ENCODE measurements at places on chromosomes 7 and 10.

DNA sequence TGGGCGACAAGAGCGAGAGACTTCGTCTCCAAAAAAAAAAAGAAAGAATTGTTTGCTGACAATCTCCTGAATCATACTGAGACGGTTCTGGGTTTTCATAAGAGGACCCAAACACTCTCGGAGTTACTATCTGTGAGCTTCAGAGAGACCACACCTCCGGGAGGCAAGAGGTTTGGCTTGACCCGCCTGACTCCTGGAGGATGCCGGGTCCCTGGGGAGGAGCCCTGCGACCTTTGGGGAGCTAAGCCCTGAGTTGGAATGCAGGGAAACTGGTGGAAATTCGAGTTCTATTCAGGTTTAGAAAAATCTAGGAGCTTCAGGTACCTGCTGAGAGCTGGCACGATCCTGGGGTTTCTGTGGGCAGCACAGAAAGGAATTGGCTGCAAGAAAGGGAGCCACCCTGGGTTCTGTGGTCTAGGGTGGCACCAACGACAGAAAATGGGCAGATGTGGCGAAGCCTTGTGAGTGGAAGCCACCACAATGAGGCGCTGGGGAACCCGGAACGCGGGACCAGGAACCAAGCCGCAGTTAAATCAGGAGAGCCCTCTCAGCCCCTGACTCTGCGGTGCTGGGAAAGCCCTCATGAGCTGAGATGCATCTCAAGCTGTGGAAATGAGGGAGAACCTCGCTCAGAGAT lies 21.9 kb upstream of the GATAD1 start:
- no peak for DNase-seq

DNA sequence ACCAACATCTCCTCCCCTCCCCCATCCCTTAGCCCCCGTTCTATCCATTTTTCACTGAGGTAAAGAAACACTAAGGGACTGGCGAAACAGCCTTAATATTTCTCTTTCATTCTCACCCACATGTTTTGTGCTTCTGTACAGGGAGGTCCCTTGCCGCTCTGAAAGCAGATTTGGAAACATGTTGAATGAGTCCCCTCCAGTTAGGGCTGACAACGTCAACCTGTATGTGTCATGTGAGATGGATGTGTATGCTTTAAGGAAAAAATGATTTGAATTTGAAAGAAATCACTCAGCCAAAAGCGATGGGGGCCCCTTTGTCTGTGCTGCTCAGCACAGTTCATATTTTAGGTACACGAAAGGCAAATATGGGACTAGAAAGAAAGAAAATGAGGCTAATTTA lies 314.3 kb upstream of the LRGUK start:
- DNase-seq = no peak

DNA sequence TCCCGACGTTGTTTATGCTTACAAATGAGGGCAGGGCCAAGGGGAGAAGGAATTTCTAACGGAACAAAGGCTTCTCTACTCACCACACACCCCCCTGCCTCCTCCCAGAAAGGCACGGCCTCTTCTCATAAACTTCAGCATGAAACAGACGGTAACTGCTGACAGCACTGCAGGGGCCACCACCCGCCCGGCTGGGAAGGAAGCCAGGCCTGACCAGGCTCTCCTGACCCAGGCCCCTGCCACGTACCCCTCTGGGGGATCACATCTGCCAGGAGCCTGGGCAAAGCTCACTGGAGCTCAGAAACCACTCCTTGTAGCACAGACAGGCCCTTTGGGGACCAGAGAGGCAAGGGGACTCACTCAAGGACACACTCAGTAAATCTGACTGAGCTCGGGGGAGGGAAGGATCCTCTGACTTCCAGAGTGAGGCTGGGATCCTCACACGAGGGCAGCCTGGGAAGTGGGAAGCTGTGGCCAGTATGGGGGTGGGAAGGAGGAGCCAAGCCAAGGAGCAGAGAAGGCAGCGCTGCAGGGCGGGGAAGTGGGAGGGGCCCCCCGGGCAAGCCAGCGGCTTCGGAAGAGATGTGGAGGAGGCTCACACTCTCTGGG lies 46.1 kb downstream of the ZCCHC24 start:
- DNase-seq = peak; percentile 96

GRCh38 chr10:17256051-17256450 lies 28.0 kb downstream of the VIM start:
- DNase-seq = no peak

GRCh38 chr7:138278601-138279000 lies 181.5 kb upstream of the TRIM24 start:
- no peak for DNase-seq

DNA sequence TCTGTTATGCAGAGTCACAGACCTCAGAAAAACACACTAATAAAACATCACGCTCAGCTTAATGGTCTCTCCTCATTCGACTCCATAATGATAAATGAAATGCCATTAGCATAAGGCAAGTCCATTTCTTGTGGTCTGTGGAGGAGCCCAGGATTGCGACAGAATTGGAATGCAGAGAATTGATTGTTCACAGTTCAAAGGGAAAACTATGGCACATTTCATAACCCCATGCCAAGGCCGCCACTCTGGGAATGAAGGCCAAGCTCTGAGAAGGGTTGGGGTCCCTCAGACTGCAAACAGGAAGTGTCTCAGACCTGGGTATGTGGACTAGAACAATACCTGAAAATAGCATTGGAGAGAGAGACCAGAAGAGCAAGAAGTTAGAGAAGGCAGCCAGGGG lies 398.9 kb downstream of the ADRA2A start:
- DNase-seq = no peak

GRCh38 chr7:72466797-72467196 lies 54.7 kb upstream of the CALN1 start:
- no peak for DNase-seq

DNA sequence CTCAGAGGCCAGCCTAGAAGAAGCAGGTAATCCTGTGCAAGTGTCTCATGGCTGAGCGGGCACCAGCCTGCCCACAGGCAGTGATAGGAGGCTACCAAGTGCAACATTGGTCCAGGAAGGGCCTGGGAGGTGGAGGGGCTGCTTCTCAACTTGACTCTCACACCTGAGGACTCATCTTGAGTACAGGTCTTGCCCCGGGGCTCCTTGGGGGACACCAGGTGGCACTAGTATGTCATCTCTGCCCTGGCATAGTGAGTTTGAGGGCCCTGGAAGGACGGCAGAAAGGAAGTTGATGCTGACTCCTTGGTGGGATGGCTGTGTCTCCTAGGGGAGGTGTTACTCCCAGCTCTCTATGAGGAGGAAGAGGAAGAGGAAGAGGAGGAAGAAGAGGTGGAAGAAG lies 2.3 kb downstream of the CCDC136 start:
- DNase-seq = no peak

DNA sequence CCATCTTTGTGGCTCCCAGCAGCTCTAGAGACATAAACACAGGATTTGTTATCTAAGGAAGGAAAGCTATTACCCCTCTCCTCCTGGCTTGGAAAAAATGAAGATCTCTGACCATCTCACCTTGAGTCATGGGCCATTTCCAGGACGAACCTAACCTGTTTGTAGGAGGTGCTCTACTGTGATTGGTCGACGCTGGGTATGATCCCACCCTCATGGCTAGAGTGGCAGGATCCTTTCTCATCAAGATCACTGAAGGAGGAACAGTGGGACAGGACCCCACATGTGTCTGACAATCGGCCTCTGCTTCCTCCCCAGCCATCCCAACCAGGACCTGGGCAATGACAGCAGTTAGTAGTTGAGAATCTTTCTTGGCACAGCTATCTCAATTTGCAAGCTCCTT lies 144.1 kb downstream of the EMX2 start:
- DNase-seq = no peak

GRCh38 chr10:67770537-67770936 lies 67.5 kb downstream of the DNAJC12 start:
- no peak for DNase-seq

DNA sequence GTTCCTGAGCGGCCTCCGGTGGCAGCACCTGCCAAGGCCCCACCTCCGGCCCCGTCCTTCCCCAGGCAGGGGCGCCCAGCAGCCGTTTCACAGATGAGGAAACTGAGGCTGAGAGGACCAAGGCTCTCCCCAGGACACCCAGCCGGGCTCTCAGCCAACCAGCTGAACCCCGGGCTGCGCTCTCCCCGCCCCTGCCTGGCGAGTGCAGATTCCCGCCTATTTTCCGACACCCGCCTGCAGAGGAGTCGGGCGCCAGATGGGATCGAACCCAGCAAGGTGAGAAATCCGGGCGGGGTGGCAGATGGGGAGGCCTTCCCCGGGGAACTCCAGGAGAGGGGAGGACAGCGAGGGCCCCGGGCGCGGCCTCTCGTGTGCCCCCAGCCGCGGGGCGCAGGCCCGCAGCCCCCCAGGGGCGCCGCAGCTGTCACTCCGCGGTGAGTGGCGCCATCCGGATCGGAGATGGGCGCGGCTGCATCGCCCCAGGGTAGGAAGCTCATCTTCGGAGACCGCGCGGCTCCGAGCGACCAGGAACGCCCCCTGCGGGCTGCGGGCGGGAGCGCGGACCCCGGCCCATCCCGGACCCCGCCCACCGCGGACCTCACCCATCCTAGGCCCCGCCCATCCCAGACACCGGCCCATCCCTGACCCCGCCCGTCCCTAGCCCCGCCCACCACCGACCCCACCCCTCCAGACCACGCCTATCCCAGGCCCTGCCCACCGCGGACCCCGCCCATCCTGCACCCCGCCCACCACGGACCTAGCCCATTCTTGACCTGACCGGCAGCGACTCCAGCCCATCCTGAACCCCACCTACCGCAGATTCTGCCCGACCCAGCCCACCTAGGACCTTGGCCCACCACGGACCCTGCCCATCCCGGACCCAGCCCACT lies 90.3 kb downstream of the MICALL2 start:
- DNase-seq = peak; percentile 21

- DNase-seq = peak; percentile 40
These were observed 695 bp downstream of the HSPA12A start for GRCh38 chr10:116741391-116742351.

DNA sequence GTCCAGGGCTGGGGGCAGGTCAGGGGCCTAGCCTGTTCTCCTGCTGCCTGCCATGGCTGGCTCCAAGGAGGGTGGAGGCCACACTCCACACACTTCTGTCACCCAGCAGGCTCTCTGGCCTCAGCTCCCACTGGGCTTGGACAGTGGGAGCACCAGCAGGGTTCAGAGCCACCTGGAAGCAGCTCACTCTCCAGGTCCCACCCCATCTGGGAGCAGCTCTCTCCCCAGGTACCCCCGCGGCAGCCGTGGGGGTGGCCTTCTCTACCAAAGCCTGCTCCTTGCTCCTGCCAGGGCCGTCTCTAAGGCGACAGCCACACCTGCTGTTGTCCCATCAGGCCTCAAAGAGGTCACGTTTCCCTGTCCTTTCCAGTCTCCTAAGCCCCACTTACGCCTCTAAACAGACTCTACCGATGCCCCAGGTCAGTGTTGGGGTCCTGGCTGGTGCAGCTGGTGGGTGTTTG lies 142.5 kb upstream of the RET start:
- DNase-seq = no peak

GRCh38 chr10:131111007-131111406 lies 200.5 kb downstream of the TCERG1L start:
- DNase-seq = no peak

GRCh38 chr7:132897093-132897687 lies 184.7 kb downstream of the CHCHD3 start:
- DNase-seq = no peak

DNA sequence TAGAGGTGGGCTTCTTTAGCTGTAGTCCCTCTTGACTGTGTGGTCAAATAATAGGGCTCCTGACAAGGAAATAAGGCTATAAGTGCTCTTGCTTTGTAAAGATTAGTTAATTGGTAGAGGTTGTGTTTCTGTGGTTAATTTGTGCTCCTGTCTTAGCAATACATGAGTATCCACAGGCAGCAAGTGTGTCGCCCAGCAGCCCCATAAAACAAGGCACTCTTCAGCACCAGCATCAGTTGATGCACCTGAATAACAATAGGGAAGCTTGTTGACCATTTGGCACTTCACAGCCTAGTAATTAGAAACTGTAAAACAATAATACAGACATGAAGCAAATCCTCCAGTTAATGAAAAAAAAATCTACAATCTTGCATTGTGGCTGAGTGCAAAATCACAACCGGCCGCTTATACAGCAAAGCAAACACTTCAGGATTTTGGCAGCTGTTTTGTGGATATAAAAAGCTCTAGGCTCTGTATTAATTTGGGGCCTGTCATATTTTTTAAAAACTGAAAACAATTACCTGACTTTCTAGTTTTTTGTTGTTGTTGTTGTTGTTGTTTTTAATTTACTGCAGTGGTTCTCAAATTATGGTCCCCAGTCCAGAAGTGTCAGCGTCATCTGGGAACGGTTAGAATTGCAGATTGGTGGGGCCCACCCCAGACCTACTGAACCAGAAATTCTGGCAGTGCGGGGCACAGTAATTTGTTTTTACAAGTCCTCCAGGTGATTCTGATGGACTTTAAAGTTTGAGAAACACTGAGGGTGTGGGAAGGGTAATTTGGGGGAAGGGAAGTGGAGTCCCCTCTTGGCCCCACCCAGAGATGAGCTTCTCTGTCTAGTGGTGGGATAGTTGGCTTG lies 56.8 kb downstream of the AUTS2 start:
- DNase-seq = no peak

GRCh38 chr7:36663481-36663880 lies 60.8 kb downstream of the AOAH start:
- DNase-seq = no peak

DNA sequence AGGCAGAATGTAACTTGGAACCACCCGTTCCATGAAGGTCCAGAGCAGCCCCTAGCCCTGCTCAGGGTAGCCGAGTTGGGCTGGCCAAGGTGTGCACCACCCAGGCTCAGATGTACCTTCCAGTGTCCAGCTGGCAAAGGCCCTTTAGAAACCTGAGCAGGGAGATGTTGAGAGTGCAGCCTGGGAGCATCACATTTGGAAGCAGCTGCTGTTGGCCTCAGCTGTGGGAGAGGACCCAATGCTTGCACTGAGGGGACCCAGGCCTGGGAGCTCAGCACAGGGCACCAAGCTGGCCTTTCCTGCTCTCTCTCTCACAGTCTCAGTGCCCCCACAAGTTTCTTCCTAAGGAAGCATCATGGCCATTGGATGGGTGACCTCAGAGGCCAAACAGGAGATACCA lies 33.5 kb downstream of the ANXA8 start:
- no peak for DNase-seq
